ENCODE measurements at places on chromosomes 2 and 18.

DNA sequence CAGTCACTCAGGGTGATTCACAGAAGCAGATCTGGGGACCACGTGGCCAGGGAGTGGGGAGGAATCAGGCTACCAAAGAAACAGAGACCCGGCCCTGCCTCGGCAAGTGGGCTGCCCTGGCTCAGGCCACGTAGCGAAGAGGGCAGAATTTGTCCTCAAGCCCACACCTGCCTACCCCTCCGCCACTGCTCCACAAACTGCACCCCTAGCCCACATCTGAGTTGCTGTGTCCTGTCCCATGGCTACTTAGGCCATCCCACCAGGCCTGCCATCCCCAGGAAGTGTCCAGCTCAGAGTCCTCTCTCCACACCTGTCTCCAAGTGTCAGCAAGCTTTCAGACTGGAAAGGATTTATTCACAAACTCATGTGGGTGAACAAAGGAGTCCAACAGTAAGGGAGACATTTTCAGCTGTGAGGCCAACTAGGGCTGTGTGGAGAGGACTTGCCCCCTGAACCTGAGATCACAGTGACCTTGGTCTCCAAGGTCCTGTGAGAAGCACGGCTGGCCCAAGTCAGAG lies 31.7 kb upstream of the ASPRV1 start:
- DNase-seq = no peak

DNA sequence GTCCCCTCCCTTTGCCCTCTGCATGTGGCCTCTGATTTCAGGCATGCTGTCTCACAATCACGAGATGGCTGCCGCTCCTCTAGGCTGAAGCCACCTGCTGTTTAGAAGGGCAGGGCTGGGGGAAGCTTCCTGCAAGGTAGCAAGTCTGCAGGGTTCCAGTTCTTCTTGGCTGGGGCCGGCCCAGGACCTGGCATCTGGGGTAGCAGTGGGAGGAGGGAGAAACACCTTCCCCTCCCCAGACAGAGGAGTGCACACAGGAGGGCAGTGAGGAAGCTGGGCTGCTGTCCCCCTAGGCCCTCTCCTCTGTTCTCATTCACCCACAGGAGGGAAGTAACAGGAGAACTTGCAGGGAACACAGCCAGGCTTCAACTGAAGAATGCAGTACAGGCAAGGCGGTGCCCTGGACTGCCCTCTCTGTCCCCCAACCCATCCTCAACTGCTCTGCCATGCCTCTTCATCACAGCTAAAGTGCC lies 345.9 kb upstream of the HS6ST1 start:
- DNase-seq = no peak

GRCh38 chr2:111116843-111117597 lies 3.7 kb upstream of the BCL2L11 start:
- DNase-seq = peak; percentile 65

DNA sequence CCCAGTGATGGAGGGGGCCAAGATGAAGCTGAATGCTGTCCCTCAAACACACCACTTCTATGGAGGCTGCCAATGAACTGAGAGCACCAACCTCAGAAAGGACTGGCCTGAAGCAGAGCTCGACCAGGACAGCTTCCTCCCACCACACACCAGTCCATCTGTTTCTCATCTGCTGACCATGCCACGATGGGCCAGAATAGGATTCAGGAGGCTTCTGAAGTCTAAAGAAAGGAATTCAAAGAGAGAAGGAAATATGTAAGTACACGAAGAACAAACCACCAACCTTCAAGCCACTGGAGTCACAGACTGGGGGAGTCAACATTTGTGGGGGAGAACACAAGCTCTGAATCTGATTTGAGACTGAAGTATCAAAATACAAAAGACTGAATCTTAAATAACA lies 157.6 kb upstream of the CCDC68 start:
- no peak for DNase-seq

GRCh38 chr2:170047331-170048065 lies 130.4 kb upstream of the MYO3B start:
- DNase-seq = no peak

- DNase-seq = no peak
These were observed 20.0 kb upstream of the LPIN1 start for GRCh38 chr2:11726384-11726783.

DNA sequence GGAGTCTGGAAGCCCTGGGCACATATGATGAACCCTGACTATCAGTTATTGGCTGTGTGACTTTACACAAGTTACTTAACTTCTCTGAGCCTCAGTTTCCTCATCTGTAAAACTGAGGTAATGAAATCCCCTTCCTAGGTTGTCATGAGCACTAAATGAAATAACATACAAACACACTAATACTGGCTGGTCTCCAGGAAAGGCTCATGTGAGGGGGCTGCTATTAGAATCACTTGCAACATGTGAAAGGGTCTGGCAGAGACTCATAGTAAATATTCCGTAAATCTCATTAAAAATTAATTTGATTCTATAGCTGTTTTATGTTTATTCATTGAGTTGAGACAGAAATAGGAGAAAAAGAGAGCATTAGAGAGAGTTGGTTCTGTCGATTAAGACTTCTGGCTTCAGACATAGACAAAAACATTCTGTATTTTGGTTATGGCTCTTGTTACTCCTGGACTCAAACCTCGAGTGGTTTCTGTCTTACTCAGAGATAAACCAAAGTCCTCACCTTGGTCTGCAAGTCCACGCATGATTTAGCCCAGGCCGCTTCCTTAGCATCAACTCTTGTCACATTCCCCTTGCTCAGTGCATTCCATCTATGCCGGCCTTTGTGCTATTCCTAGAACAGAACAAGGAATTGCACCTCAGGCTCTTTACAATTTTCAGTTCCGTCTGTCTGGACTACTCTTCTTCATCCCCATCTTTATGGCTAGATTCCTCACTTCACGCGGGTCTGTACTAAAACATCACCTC lies 139.1 kb downstream of the NXPH2 start:
- no peak for DNase-seq

- DNase-seq = no peak
These were observed 836.9 kb upstream of the FANCL start for GRCh38 chr2:59077981-59078531.

DNA sequence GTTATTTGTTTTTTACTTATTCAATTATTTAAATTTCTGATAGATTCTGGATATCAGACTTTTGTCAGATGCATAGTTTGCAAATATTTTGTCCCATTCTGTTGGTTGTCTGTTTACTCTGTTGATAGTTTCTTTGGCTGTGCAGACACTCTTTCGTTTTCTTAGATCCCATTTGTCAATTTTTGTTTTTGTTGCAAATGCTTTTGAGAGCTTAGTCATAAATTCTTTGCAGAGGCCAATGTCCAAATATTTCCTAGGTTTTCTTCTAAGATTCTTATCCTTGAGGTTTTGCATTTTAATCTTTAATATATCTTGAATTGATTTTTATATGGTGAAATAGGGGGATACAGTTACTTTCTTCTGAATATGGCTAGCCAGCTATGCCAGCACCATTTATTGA lies 112.7 kb upstream of the SESTD1 start:
- DNase-seq = no peak

- DNase-seq = no peak
These were observed 3.9 kb downstream of the TWIST2 start for GRCh38 chr2:238851761-238852160.

DNA sequence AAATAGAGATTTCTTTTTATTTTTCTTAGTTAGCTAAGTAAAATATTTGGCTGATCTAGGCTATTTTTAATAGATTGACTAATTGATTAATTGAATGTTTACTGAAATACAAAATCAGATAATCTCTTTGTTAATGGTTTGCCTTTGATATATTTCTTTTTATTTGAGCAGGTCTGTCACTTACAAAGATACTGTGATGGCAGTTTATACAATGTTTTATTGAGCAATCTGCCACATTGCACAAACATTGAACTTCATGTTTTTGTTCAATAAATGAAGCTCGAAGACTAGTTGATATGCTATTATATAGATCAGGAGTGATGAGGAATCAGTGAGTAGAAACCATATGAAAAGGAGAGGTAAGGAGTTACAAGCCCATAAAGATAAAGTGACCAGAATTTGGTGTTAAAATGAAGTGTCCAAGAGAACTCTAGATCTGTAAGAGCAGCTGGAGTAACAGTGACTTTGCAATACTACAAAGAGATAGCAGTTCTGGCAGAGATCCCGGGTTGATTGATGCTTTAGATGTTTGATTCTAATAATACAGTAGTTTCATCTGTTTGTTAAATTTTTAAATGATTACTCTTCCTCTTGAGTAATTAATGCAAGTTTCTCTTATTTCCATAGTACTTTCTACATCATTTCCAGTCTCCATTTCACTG lies 574.2 kb downstream of the CCDC85A start:
- no peak for DNase-seq

- no peak for DNase-seq
These were observed 64.1 kb downstream of the SMAD7 start for GRCh38 chr18:48886520-48887293.

- DNase-seq = no peak
These were observed 204.1 kb downstream of the GLI2 start for GRCh38 chr2:120939595-120940318.

GRCh38 chr18:45456090-45457021 lies 158.9 kb upstream of the SLC14A2 start:
- DNase-seq = no peak

DNA sequence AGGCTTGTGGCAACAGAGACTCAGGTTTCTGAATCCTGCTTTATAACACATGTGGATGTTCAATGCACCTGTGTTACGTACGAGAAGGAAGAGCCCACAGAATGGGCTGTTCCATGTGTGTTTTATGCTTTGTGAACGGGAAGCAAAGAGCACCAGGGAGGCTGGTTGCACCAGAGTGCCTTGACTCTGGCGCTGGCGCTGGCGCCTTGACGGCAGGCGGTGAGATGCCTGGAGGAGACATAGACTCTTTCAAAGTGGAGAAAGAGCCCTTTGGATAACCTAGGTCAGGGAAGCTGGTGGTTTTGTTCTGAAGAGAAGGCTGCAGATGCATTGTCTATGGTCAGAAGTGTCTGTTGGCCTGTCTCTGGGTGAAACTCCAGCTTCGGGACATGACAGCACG lies 80.2 kb upstream of the APCDD1 start:
- DNase-seq = no peak

DNA sequence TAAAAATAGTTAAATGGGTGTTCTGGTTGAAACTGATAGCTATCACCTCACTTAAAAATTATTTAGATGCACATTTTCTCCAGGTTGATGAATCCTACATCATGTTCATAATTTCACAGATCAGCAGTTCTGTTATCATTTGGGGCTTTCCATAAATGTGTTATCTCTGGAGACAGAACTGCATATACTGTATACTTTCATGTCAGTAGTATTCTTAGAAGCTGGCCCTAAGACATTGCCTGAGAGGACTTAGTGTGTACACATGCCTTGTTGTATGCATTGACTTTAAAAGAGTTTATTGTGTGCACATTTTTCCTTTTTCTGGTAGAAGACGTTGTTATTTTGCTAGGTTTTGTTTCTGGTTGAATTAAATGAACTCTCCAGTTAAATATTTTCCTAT lies 41.0 kb downstream of the PIK3C3 start:
- DNase-seq = no peak

- no peak for DNase-seq
These were observed 46.2 kb upstream of the TRIM43B start for GRCh38 chr2:95530734-95531133.

DNA sequence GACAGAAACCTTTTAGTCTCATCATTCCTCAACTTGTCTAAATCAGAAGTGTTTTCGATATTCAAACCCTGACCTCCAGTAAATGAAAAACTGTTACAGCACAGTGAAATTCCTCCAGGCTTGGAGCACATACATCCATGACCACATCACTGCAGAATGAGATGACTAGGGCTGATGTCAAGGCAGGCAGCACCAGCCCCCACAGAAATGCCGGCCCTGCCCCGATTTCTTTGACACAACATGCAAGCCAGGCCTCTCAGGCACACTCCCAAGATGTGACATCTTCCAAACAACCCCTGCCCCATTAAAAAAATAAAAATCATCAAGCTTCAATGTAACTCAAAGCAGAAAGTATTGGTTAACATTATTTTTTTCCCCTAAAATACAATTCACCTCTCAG lies 103.3 kb downstream of the CTAGE1 start:
- no peak for DNase-seq

GRCh38 chr18:54140641-54141040 lies 83.8 kb downstream of the MBD2 start:
- no peak for DNase-seq

- DNase-seq = no peak
These were observed 5.4 kb upstream of the IL1R2 start for GRCh38 chr2:101986376-101986775.

- DNase-seq = no peak
These were observed 33.7 kb upstream of the LYPD6B start for GRCh38 chr2:149004836-149005235.

GRCh38 chr2:86632672-86633071 lies 9.0 kb upstream of the RNF103 start:
- no peak for DNase-seq

DNA sequence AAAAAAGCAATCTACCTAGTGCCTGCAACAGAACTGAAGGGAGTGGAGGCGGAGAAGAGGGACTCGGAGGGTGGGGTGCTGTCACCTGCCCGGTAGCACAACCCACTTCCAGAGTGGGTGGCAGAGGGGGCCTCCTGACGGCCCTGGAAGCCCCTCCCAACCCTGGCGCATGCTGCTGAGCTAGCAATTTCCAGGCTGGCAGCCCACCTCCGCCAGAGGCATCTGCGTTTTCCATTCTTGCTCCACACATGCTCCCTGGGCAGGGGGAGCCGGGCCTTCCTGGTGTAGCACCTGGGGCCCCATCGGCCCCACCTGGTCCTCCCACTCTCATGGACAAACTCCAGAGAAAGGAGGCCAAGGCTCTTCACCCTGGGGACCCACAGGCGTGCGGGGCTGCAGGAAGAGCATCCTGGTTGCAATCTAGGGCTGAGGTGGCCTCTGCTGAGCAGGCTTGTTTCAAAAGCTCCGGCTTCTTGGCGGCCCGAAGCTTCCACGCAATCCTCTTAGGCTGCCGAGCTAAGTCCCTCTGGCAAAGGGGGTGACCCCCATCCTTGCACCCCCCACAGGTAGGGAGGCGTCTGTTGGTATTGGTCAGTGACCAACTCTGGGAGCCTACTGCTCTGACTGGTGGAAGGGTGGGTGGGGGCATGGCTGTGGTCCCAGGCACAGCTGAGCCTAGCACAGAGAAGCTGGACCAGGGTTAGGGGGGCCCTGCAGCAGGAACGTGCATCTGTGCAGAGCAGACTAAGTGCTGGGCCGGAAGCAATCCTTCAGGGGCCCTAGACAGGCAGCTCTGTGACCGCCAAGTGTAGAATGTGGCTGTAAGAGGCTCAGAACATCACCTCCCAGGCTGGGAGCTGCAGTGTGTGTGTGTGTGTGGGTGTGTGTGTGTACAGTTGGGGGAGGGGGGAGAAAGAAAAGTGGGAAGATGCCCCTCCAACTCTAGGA lies 2.6 kb downstream of the HS6ST1 start:
- DNase-seq = no peak
